GM12878 (cell line): ENCODE measurements at places on chromosomes 7 and 10. TPM values are rescaled to one million over a fixed set of nuclear protein-coding genes. Genes with fewer than 3 reads are reported as not detected.

ACTL6B gene
- polyA plus RNA-seq = not detected in 2 replicates

LHPP gene
- polyA plus RNA-seq = 8.0 and 9.3 TPM in 2 replicates

DNA sequence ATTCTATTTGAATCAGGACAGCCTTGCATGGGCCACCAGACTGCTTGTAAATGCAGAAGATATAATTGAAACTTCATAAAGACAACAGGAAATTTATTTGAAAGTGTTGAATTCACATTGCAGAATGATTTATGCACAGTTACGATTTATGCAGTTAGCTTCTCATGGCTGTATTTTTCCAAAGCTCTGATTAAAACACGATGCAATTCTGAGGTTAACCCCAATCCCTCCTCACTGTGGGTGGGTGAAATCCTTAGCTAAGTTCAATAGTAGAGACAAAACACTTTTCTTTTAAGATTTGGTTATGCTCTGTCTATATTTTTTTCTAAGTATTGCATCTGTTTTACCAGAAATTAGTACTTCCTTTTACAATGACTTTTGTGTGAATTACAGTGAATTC, 728.8 kb upstream of the IGFBP3 start:
- no peak for DNase-seq

- no peak for DNase-seq
These were observed 2.4 kb downstream of the TMEM140 start for GRCh38 chr7:135150072-135150782.

- no peak for DNase-seq
These were observed 2.3 kb upstream of the SHH start for GRCh38 chr7:155814316-155815276.

DNA sequence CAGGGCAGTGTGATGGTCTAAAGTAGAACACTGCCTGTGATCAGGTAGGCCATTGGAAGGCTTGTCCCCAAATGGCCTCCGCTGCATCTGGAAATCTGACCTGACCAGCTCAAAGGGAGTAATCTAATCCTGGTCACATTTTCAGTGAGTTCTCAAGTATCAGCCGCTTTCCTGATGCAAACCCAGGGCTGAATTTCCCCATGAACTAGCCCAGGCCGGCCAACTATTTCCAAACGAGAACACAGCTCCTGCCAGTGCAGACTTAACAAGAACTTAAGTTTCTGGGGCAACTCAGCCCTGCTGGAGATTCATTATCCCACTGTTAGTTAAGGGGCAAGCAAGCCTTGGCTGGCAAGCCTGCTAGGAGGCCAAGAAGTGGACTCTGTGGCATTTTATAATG, 59.6 kb upstream of the FAM180A start:
- no peak for DNase-seq

- DNase-seq = no peak
These were observed 58.7 kb upstream of the PFKP start for GRCh38 chr10:3008518-3009195.

- DNase-seq = no peak
These were observed 101.2 kb upstream of the SEC61G start for GRCh38 chr7:54860003-54860775.

GRCh38 chr7:12601302-12601869, 30.9 kb downstream of the SCIN start:
- DNase-seq = no peak

DNA sequence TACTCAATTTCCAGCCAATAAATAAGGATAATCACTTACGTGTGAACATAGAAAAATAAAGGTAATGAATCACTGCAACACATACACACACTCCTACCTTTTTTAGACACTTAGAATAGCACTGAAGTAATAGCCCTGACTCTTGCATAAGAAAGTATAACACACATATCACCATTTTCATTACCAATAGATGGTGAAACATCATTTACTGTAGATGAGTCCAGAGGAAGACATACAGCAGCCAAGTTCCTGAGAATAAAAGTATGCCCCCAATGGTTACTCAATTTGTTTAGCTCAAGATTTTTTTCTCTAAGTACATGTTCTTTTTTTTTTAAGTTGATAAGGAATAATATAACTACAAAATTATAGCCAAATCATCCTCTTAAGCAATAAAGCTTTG, 316.3 kb downstream of the PARD3 start:
- no peak for DNase-seq

DNA sequence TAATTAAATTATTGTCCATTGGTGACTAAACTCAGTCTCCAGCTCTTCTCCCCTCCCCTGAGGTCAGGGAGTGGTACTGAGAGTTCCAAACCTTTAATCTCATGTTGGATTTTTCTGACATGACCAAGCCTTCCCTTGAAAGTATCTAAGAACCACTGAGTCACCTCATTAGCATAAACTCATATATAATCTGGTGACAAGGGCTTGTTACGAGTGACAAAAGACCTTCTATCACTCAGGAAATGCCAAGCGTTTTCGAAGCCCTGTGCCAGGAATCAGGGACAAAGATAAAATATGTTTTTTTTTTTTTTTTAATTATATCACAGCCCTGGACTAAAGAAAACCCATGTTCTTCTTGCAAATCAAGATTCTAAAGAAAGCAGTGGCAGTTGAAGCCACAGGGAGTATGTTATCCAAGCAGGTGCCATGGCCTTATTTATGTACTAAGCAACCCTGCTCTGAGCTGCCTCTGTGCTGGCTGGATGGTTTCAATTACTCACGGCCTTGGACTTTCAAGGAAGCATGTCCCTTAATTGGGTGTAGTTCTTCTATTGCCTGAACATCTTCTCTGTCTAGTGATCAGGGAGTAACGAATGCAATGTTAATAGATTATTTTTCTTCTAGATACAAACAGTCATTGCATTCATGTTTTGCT, 169.0 kb upstream of the PRKCQ start:
- DNase-seq = no peak
